ENCODE measurements at places on chromosomes 5 and 9. TPM values are rescaled to one million over a fixed set of nuclear protein-coding genes. Genes with fewer than 3 reads are reported as not detected.

GRCh38 chr5:16552666-16553343 is 64.0 kb downstream of the RETREG1 start:
- DNase-seq, result peak; percentile 62

GRCh38 chr9:130298662-130299279 is 33.2 kb downstream of the HMCN2 start:
- DNase-seq, result no peak

DNA sequence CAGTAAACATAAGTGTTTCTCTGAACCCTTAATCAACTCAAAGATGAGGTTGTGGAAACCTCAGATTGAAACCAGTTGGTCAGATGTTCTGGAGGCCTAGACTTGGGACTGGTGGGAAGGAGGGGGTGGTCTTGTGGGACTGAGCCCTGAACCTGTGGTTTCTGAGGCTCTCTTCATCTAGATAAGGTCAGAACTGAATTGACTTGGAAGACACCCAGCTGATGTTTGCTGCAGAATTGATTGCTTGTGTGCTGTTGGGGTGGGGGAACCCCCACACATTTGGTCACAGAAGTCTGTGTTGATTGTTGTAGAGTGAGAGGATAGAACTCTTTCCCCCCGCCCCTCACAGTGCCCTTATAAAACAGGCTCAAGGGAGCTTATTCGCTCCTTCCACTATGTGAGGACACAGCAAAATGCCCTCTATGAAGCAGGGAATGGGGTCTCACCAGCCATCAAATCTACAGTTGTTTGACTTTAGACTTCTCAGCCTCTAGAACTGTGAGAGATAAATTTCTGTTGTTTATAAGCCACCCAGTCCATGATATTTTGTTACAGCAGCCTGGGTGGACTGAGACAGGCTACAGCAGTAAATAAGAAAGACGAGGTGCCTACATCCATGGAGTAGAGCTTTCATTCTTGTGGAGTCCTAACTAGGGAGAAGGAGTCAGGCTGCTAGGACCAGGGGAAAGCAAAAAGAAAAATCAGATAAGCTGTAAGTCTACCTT is 25.7 kb upstream of the UGCG start:
- no peak for DNase-seq

Gene SPEF2
- total RNA-seq, result 3.5 TPM

Gene SLC34A1
- 0.09 TPM for total RNA-seq

DNA sequence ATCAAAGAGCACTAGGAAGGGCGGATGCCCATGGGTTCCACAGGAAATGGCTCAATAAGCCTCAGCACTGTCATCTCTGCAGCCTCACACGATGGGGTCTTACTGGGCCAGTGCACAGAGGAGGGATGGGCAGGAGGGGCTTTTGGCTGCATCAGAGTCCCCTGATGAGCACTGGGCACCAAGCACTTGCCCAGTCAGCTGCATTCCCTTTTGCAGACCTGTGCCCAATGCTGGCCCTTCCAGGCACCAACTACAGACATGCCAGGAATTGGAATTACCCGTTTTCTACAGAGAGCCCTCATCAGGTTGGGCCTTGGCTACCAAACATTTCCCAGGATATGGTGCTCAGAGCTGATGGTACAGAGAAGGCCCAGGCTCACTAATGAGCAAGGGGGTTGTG is 182.5 kb downstream of the HSPA4 start:
- DNase-seq, result no peak

Measured in mammary epithelial cell (primary cell).